ENCODE measurements at places on chromosomes 1 and 21. TPM values are rescaled to one million over a fixed set of nuclear protein-coding genes. Genes with fewer than 3 reads are reported as not detected.
A peak's percentile ranks its signal among the peaks of the same experiment; 100 is the strongest.

GRCh38 chr1:55310505-55310971, 95.4 kb upstream of the USP24 start:
- DNase-seq: peak; percentile 41

DNA sequence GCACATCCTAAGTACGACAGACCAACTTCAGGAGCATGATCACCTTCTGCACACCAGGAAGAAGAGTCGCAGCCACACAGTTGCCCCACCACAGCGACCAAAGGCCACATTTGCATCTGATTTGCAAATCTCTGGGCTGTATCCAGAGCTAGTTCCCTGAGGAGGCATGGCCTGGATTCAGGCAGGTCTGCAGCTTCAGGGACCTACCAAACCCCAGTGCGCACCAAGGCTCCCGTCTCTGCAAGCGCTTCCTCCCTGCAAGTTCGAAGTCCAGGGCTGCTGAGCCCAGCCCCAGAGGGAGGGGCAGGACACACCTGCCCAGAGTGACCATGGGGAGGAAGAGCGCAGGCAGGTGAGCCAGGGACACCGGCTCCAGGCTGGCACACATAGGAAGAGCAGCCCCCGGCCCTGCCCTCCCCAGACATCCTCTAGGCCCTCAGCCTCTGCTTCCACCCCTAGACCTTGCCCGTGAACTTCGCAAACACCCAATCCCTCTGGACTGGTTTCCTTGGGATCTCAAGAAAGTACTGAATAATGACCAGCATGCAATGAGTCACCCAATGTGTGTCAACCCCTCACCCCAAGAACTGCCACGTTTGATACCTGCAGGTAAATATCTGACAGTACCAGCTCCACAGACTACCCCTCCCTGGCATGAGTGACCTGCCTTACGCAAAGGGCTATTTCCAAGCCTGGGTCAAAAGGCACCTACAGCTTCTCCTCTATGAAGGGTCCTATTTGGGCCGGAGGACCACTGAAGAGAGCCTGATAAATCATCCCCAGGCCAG, 36.8 kb downstream of the CASZ1 start:
- DNase-seq: no peak

GRCh38 chr1:181595234-181595633, 111.9 kb downstream of the CACNA1E start:
- no peak for DNase-seq

- peak; percentile 39 for DNase-seq
These were observed 231.7 kb upstream of the B3GALT2 start for GRCh38 chr1:193417945-193418744.

DNA sequence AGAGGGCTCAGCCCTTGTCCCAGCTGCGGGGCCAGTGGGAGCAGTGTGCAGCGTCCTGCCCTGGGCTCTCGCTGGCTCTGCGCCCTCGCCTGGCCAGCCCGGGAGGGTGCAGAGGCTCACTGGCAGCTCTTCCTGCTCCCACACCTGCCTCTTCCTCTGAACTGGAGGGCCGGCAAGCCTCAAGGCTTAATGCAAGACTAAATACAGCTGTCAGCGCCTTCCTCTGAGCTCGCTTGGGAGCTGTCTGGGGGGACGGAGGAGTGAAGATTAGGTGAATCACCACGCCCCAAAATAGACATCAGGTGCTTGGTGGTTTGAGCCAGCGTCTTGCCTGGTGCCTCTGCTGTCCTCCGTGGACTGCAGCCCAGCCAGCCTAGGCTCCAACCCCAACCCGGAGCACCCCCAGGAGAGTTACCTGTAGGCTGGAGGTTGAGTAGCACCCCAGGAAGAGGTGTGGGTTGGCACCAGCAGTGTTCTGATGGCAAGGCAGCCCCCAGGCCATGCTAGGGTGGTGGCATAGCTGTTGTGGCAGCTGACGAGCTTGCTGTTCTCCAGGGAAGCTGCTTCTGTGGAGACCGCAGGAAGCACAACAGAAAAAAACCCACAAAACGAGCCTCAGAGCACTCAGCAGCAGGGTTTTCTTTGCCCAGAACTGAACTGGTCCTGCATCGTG, 36.9 kb downstream of the UMODL1 start:
- DNase-seq: peak; percentile 88

DNA sequence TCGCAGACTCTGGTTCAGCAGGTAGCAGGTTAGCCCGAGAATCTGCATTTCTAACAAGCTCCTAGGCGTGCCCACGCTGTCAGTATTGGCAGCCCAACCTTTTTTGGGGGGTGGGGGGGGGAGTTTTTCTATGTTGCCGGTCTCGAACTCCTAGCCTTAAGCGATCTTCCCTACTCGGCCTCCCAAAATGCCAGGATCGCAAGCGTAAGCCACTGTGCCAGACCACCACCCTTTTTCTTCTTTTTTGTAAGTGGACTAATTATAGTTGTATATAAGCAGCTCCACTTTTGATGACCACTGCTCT, 480 bp upstream of the MIS18A start:
- no peak for DNase-seq

- no peak for DNase-seq
These were observed 12.9 kb downstream of the OR2T6 start for GRCh38 chr1:248388426-248388825.

DNA sequence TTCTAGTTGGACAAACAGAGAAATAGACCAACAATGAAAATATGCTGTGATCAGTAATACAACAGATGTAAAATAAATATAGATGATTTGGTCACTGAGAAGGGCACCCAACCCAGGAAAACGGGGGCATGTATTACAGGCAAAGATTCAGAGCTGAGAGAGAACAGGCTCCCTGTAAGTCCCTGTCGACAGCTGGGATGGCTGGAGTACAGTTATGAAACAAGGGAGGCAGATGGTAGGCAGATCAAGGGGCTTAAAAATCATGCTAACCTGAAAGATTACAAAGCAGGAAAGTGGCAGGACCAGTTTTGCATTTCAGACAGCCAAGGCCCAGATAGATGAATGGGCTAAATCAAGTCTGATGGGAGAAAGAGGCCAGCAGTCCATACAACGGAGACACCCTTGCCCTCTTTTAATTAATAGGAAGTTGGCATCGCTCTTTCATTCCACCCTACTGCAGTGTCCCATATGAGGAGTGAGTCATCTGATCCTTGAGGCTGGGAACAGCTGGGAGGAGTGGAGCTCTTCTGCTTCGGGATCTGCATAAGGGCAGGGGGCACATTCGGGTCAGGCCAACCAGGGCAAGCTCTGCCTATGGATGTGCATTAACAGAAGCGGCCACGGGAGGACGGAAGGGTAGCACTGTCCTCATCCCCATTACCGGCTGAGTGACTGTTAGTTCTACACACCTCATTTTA, 171.1 kb downstream of the DAB1 start:
- no peak for DNase-seq

GRCh38 chr1:188386161-188386560, 1557.4 kb downstream of the PLA2G4A start:
- no peak for DNase-seq

GRCh38 chr1:66395202-66396061, 138.5 kb upstream of the SGIP1 start:
- DNase-seq: no peak

- peak; percentile 46 for DNase-seq
These were observed 5.2 kb downstream of the LEPR start for GRCh38 chr1:65425697-65426096.

DNA sequence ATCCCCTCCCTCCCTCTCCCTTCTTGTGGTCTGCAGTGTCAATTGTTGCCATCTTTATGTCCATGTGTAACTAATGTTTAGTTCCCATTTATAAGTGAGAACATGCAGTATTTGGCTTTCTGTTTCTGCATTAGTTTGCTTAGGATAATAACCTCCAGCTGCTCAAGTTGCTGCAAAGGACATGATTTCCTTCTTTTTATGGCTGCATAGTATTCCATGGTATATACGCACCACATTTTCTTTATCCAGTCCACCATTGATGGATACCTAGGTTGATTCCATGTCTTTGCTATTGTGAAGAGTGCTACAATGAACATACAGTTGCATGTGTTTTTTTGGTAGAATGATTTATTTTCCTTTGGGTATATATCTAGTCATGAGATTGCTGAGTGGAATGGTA, 16.3 kb downstream of the CITED4 start:
- no peak for DNase-seq

GRCh38 chr21:31668651-31669491, 9.4 kb downstream of the SOD1 start:
- DNase-seq: no peak

GRCh38 chr1:44237721-44238457, 24.6 kb downstream of the DMAP1 start:
- no peak for DNase-seq

GRCh38 chr1:225454733-225455132, 26.9 kb upstream of the LBR start:
- peak; percentile 84 for DNase-seq

DNA sequence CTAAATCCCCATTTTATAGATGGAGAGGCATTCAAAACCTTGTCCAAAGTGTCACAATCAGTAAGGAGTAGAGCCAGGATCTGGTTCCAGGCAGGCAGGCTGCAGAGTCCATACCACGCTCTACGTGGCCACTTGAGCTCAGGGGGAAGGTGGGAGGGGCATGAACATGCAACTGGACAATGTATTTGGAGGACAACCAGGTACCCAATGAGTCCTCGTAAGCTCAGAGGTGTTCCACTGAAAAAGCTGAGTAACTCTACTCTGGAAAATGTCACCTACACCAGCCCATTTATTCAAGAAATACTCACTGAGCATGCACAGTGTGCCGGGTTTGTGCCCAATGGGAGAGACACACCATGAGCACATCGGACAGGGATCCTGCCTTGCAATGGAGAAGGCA, 11.2 kb upstream of the GUCA2B start:
- DNase-seq: no peak

- peak; percentile 60 for DNase-seq
These were observed 68.7 kb downstream of the KCNN3 start for GRCh38 chr1:154801234-154802011.

- no peak for DNase-seq
These were observed 61.7 kb downstream of the SLC45A1 start for GRCh38 chr1:8379513-8380186.

DNA sequence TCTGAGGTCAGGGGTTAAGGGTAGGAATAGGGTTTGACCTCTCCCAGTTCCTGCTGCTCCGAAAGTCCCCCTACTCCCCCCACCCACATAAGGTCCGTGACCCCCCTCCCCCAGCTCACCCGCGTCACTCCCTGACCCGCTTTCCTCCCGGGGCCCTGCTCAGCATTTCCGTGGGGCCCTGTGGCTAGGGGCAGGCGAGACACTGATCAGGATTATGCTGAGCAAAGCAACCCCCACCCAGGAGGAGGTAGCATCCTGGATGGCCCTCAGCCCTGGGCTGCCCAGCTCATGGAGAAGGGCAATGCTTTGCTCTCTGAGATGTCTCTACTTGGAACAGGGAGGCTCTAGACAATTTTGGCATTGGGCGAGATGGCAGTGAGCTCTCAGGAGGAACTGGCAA, 3.7 kb downstream of the RORC start:
- DNase-seq: no peak

The OPTC gene
- total RNA-seq: not detected

The OPRD1 gene
- not detected for total RNA-seq

The NUP210L gene
- not detected for total RNA-seq

The BTBD8 gene
- 6.0 TPM for total RNA-seq

The REN gene
- not detected for total RNA-seq

The PTPN22 gene
- 2.0 TPM for total RNA-seq

The S100A4 gene
- 757 TPM for total RNA-seq

The LCE1D gene
- total RNA-seq: not detected

The MAP1LC3C gene
- 38.4 TPM for total RNA-seq

The E2F2 gene
- total RNA-seq: 0.16 TPM
